ENCODE measurements at places on chromosomes 1 and 21.
A peak's percentile ranks its signal among the peaks of the same experiment; 100 is the strongest.

- peak; percentile 56 for DNase-seq
Observed at GRCh38 chr1:24027838-24028468, 47.8 kb upstream of the SRSF10 start.

GRCh38 chr1:108817016-108817415 is 39.9 kb downstream of the AKNAD1 start:
- DNase-seq: peak; percentile 78

- DNase-seq: no peak
Observed at GRCh38 chr1:229379846-229380245, 37.0 kb upstream of the CCSAP start.

- DNase-seq: no peak
Observed at GRCh38 chr1:181064011-181064623, 24.4 kb upstream of the IER5 start.

DNA sequence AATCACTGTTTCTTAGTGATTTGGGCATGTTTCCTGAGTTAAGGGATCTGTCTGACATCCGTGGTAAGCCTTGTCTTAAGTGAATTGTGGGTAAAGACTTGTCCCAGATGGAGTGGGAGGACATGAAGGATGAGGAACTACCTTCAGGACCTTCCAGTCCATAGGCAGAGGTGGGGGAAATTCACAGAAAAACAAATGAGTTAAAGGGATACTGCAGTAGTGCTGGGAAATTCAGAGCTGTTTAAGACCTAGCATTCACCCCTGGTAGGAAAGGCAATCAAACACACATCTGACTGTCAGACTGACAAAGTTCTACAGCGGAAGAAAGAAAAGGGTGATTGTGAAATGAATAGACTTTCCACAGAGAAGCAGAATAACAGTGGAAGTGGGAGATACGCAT is 3.0 kb downstream of the GNAT2 start:
- no peak for DNase-seq

GRCh38 chr1:199015799-199016198 is 377.0 kb downstream of the PTPRC start:
- no peak for DNase-seq

- no peak for DNase-seq
Observed at GRCh38 chr1:26782521-26783212, 5.1 kb upstream of the PIGV start.

DNA sequence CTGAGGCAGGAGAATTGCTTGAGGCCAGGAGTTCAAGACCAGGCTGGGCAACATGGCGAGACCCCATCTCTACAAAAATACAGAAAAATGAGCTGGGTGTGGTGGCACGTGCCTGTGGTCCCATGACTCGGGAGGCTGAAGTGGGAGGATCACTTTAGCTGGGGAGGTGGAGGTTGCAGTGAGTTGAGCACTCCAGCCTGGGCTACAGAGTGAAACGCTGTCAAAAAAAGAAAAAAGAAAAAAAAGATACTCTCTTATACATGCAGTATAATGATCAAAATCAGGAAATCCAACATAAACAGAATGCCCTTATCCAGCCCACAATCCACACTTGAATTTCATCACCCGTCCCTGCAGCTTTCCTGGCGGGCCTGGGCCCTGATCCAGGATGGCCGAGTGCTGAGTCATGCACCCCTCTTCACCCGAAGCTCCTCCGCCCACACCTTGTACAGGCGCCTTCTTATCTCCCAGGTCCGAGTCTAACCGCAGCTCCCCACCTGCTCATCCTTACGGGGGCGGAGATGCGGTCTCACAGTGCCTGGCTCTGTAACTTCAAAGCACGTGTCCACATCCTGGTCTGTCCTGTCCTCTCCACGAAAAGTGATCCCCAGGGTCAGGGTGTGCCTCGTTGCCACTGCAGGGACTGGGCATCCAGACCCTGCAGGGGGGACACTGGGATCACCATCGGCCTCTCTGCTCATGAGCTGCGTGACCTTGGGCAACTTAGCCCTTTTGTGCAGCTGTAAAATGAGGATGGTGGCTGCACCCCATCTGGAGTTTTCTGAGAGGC is 120.2 kb upstream of the SLC45A1 start:
- DNase-seq: no peak

DNA sequence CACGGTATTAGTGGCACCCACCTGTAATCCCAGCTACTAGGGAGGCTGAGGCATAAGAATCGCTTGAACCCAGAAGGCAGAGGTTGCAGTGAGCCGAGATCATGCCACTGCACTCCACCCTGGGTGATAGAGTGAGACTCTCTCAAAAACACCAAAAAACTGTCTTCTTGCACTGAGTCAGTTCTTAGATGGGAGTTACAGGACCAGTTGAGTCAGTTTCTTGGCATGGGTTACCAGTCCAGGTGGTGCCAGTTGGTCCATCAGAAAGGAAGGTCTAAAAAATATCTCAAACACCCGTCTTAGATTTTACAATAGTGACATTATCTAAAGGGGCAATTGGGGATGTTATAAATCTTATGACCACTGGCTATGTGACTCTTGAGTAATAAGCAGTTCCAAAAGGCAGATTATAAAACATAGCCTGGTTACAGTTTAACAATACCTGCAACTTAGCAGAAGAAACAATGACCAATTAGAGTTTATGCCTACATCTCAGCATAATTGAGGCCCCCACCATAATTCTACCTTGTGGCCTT is 206.9 kb upstream of the FGGY start:
- DNase-seq: no peak

- DNase-seq: no peak
Observed at GRCh38 chr1:157622471-157622870, 24.6 kb upstream of the FCRL4 start.

GRCh38 chr1:78143673-78144072 is 97.9 kb downstream of the GIPC2 start:
- DNase-seq: no peak

- no peak for DNase-seq
Observed at GRCh38 chr1:93999840-94000415, 90.7 kb upstream of the GCLM start.
